ENCODE measurements at places on chromosomes 11 and 22. TPM values are rescaled to one million over a fixed set of nuclear protein-coding genes. Genes with fewer than 3 reads are reported as not detected.

MS4A6A gene
- 1.6 TPM for total RNA-seq

CD3E gene
- total RNA-seq: not detected

RCOR2 gene
- total RNA-seq: 16.0 TPM

MRGPRX3 gene
- not detected for total RNA-seq

E2F8 gene
- 0.63 TPM for total RNA-seq

MAJIN gene
- total RNA-seq: not detected

C11orf16 gene
- not detected for total RNA-seq

OR52N4 gene
- total RNA-seq: 0.63 TPM

PIWIL4 gene
- 13.8 TPM for total RNA-seq

HORMAD2 gene
- total RNA-seq: not detected

UQCR10 gene
- 35.4 TPM for total RNA-seq

KLHDC7B gene
- not detected for total RNA-seq

PKP3 gene
- not detected for total RNA-seq

BCO2 gene
- 12.5 TPM for total RNA-seq

OR8U1 gene
- not detected for total RNA-seq

SERGEF gene
- 57.6 TPM for total RNA-seq

GDPD4 gene
- not detected for total RNA-seq

BIK gene
- total RNA-seq: not detected

DGCR6L gene
- total RNA-seq: 30.7 TPM

GPHA2 gene
- total RNA-seq: not detected

CYB5R3 gene
- total RNA-seq: 27.5 TPM

CLCF1 gene
- 0.31 TPM for total RNA-seq

CCDC83 gene
- total RNA-seq: not detected

FOLR2 gene
- 4.1 TPM for total RNA-seq

GLYATL2 gene
- 3.4 TPM for total RNA-seq

MS4A3 gene
- not detected for total RNA-seq

OR51B4 gene
- 0.94 TPM for total RNA-seq

DKK3 gene
- 226 TPM for total RNA-seq

SYT7 gene
- 23.5 TPM for total RNA-seq

FAM111A gene
- total RNA-seq: 13.8 TPM

SCGB1D1 gene
- total RNA-seq: not detected

OR10D3 gene
- not detected for total RNA-seq

HBB gene
- total RNA-seq: 141 TPM

RFPL2 gene
- not detected for total RNA-seq

GNG3 gene
- total RNA-seq: 28.8 TPM

TEX54 gene
- not detected for total RNA-seq

CRYBB2 gene
- not detected for total RNA-seq

RPL27A gene
- 672 TPM for total RNA-seq

MPPED2 gene
- total RNA-seq: 137 TPM
